ENCODE measurements at places on chromosomes 4 and X. TPM values are rescaled to one million over a fixed set of nuclear protein-coding genes. Genes with fewer than 3 reads are reported as not detected.

Gene FGF16
- 1.6 TPM for polyA plus RNA-seq

Gene GRK4
- polyA plus RNA-seq, result 1.3 TPM

Gene MAGEA11
- 0.12 TPM for polyA plus RNA-seq

Gene MAGEA9B
- not detected for polyA plus RNA-seq

Gene TMPRSS11E
- 0.44 TPM for polyA plus RNA-seq
